GM10248 (cell line): ENCODE measurements at places on chromosomes 5 and 9.

DNA sequence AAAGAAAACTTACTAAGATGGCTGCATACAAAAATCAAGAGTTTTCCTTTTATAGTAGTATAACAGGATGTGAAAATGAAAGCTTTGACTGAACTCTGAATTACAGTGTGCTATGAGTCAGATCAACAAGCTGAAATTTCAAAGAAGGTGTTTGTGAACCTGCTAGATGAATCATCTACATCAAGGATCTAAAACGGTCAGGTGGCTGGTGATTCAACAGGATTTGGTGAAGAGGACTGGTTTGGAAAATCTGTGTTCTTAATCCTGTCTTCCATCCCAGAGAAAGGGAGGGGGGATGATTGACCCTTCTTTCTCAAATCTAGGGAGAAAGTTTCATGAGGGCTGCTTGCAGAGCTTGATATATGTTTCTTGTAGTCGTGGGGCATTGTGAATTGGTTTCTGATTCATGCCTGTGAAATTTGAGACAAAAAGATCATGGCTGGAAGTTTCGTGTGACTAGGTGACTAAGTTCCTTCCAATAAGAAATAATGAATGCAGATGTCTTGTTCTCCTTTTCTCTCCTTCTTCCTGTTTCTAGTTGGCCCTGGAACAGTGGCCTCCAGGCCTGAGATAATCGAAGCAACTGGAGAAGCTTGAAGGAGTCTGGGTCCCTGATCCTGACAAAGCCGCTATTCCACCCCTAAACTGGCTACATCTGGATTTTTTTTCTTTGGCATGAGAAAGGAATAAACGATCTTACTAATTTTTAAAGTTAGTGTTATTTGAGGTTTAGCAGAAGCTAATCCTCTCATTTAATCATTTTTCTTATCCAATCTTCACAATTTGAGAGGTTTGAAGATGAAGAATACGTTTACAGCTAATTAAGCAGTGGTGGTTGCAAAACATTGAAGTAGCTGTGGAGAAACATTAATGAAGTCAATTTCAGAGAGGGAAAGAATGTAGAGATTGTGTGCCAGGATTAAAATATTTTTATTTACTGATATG is 67.2 kb downstream of the MRPS30 start:
- DNase-seq: peak; percentile 57

- no peak for DNase-seq
Measured at GRCh38 chr5:2737273-2738155, 14.0 kb downstream of the IRX2 start.

GRCh38 chr5:157511651-157512644 is 51.9 kb downstream of the NIPAL4 start:
- no peak for DNase-seq

- DNase-seq: no peak
Measured at GRCh38 chr5:143645356-143645755, 166.6 kb upstream of the HMHB1 start.

GRCh38 chr5:152864991-152865390 is 459.9 kb upstream of the NMUR2 start:
- DNase-seq: no peak

DNA sequence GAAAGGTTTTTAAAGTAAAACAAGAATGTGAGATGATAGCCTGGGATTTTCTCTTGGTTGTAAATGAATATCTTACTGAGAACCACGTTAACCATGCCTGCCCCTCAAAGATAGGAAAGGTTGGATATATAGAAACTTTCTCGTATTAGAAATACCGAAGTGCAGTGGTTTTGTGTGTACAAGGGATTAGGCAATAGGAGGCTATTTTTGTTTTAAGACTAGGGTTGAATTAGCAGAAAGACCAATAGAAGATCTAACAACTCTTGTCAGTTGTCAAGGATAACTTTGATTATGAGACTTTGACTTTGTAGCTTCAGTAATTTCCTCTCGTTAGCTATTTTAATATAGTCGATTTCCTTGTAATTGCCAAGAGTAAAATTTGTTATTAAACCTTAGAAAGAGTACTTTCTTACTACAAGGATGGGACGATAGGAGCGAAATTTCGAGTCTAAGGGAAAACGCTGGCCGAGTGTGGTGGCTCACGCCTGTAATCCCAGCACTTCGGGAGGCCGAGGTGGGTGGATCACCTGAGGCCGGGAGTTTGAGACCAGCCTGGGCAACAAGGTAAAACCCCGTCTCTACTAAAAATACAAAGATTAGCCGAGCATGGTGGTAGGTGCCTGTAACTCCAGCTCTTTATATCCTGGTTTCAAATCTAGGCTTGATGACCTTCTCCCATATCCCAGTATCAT is 838 bp downstream of the POLK start:
- no peak for DNase-seq

DNA sequence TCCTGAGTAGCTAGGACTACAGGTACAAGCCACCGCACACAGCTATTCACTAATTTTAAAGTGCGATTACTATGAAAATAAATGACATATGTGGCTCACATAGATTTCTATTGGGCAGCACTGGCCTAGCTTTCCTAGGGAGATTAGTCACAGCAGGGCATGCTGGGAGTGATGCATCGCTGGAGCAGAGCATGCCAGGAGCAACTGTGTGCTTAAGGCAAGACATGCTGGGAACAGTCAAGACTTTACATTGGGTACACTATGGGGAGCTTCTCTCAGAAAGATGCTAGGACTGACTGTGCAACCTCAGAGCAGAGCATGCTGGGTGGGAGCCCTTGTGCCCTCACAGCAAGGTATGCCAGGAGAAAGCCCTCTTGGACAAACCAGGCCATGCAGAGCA is 9.3 kb downstream of the ST6GALNAC6 start:
- no peak for DNase-seq

DNA sequence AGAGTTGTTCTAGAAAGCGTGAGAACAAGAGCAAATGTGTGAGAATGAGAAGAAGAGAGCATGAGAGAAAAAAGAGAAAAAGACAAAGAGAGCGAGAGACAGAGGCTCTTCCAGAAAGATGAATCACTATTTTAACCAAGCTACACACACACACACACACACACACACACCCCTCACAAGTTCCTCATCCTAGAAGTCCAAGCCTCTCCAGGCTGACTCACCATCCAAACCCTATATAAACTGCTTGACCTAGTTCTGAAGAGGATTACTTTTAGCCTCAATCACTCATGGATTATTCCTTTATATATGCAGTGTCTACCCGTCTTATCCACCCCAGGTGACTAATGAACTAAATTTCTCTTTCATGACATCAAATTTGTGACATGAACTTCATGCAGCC is 37.6 kb downstream of the C9orf57 start:
- no peak for DNase-seq

- DNase-seq: no peak
Measured at GRCh38 chr9:126495411-126496180, 118.1 kb upstream of the LMX1B start.

GRCh38 chr9:79377339-79377855 is 194.4 kb upstream of the TLE4 start:
- no peak for DNase-seq

DNA sequence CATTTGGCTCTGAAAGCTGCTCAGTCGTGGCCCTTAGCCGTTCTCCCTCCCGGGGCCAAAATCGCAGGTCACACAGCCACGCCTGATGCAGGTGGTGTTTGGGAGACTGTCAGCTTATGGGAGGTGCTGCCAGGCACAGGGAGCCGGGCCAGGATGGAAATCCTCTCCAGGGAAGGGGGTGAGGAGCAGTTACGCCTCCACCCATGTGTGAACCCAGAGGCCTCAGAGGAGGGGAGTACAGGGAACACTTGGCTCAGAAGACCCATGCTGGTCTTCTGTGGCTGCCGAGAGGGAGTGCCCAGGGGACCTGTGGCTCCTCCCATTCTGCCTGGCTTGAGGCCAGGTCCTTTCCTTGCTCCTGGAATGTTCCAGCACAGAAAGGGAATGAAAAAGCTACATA is 3.6 kb upstream of the OLFM1 start:
- DNase-seq: no peak

DNA sequence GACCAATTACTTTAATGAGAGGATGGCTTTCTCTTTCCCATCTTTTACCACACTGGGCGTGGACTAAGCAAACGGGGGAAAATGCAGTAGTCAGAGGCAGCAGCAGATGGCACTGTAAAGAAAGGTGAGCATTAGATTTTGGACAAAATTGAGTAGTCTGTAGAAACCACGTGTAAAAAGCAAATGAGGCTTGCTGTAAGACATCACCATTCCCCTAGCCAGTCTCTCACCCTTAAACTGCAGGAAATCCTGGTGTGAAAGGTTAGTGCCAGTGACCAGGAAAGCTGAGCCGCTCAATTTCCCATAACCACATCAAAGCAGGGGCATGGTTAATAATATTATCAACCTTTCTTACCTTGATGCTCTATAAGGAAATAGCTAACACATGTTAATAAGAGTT is 31.8 kb downstream of the SPATA31C2 start:
- DNase-seq: no peak

DNA sequence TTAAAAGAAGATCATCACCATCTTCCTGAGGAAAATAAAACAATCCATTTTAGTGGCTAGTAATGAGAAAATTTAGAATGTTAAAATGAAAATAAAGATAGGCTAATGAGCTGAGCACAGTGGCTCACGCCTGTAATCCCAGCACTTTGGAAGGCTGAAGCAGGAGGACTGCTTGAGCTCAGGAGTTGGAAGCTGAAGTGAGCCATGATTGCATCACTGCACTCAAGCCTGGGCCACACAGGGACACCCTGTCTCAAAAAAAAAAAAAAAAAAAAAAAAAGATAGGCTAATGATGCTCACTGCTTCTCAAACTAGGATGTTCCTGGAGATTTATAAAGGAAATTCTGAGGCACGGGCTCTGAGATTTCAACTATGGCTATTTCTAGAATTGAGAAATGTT is 50.3 kb downstream of the CPLANE1 start:
- no peak for DNase-seq

GRCh38 chr5:1793301-1793740 is 6.3 kb downstream of the MRPL36 start:
- DNase-seq: no peak

DNA sequence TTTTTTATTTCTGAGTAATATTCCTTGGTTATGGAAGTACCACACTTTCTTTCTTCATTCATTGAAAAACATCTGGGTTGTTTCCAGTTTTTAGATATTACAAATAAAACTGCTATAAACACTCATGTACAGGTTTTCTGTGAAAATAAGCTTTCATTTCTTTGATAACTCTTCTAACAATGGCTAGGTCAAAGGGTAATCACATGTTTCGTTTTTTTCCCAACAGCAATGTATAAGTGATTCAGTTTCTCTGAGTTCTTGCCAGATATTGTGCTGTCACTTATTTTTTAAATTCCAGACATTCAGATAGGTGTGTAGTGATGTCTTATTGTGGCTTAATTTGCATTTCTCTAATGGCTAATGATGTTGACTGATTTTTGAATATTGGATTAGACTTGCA is 16.7 kb upstream of the TNPO1 start:
- no peak for DNase-seq

DNA sequence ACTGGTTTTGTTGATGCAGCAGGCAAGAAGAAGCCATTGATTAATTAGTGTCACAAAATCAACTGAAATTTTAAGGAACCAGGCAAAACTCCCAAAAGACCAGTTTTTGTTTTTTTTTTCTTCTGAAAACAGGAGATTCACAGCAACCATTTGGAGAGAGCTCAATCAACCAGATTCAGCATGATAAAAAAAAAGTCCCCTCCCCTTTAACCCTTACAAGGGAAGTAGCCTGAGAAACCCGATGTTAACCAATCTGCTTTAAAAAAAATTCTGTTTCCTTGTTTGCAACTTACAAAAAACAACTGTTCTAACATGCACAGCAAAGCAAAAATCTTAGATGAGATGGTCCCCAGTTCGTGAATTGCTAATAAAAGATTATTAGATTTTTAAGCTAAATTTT is 59.7 kb downstream of the HMHB1 start:
- DNase-seq: no peak

DNA sequence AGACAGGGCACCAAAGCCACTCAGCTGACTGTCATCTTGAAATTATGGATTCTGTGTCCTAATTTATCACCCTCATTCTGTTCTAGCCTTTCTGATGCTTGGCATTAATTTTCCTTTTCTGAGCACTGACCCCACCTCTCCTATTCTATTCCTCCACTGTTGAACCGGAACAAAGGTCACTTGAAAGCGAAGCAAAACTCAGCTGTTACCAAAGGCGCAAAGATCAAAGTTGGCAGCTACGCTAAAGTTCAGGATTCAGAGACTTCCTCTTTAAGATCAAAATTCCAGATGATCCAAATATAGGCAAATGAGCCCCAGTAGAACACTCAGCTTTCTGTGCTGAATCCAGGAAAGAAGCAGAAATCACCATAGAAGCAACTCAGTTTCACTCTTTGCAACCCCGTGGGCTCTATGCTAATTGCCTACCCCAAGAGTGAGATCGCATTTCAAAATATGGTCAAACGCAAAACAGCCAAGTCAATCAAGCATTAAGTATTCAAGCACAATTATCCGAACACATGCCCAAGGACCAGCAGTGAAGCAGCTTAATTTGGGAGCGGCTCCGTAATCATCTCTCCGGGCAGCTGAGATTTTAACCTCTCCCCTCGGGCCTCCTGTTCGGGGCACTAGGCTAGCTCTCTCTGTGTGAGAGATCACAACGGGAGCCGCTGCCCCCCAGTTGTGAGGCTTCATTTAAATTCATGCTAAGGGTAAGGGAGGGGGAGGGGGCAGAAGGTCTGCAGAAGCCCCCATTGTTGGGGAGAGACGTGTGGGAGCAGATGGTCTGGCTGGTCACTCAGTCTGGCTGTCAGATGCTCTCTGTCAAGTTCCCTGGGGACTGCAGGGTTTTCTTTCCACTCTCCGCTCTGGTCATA is 288.6 kb downstream of the ELAVL2 start:
- DNase-seq: no peak

- DNase-seq: no peak
Measured at GRCh38 chr5:166992874-166993722, 1298.3 kb upstream of the WWC1 start.

DNA sequence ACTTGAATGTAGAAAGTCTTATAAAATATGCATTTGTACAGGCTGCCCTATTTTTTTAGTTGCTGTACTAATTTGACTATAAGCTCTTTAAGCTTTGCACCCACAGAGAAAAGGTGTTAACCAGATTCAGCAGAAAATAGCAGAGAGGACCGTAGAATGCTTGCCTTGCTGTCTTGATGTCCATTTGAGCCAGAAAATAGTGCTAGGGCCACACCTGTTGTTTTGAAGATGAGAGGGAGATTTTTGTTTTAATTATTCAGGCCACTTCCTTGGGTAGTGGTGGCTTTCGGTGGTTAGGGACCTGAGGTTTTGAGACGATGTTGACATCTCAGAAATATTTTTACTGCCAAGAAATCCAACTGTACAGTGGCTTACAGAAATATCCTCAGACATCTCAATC is 196.0 kb downstream of the SPATA31D1 start:
- no peak for DNase-seq

GRCh38 chr9:136281421-136282271 is 22.2 kb downstream of the CCDC187 start:
- no peak for DNase-seq

DNA sequence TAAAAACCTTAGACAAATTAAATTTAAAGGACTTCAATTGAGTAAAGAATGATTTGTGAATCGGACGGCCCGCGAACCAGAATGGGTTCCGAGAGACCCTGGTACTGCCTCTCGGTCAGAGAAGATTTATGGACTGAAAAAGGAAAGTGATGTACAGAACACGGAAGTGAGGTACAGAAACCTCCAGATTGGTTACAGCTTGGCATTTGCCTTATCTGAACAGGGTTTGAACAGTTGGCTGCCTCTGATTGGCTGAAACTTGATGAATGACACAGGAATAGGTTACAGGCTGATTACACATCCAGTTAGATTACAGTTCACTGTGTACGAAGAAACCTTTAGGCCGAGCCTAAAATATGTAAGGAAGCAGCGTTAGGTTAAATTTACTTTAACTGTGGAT is 156.5 kb upstream of the EGFLAM start:
- no peak for DNase-seq
